H54 (cell line): ENCODE measurements at places on chromosomes 6 and 20.

GRCh38 chr6:158387036-158387435 lies 74.8 kb downstream of the TULP4 start:
- DNase-seq: no peak

DNA sequence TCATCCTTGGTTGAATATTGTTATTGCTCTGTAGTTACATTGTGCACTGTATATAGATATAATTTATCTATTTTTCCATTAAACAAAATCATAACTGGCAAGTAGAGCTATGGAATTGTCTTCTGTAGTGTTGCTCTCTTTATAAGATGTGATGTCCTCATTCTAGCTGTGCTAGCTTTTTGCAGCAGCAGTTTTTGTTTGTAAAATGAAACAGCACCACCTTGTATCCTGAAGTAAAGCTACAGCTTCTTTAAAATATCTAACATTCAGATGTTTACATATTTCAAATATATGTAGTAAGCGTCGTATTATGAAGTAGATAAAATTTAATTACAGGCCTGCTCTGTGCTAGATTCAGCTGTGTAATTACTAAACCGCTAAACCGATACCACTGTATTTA lies 328.8 kb upstream of the MANEA start:
- no peak for DNase-seq

DNA sequence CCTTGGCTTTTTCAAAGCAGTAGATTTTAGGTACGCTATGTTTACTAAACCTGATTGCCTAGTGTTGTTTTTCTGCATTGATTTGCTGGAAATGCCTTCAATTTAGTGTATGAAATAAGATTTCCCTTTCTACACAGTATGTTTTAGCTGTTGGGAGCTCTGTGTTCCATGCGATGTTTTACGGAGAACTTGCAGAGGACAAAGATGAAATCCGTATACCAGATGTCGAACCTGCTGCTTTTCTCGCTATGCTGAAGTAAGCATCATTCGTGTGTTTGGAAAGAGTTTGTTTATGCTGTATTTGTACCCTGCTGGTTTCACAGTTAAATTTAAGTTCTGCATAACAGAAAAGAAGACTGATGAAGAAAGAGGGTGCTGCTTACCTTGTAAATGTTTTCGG lies 1.9 kb downstream of the BTBD3 start:
- no peak for DNase-seq

DNA sequence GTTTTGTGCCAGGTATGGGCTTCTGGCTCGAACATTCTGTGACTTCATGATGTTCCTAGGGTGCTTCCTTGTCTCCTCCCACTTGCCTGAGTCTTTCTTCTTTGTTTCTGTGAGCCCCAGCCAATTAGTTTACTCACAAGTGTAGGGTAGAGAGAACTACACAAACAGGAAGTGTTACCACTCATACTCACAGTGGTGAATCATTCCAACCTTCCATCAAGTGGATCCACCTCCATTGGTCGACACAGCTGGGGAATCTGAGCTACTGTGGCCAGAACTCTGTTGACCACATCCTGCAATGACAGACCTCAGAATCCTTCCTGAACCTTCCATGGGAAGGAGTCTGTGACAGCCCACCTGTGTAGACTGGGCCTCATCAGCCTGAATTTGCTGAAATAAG lies 76.8 kb downstream of the UNC5CL start:
- peak; percentile 59 for DNase-seq

- DNase-seq: no peak
Measured at GRCh38 chr6:315921-316752, 23.9 kb downstream of the DUSP22 start.

- no peak for DNase-seq
Measured at GRCh38 chr6:124203812-124204167, 400.1 kb downstream of the NKAIN2 start.

- DNase-seq: no peak
Measured at GRCh38 chr20:58714923-58715351, 22.3 kb downstream of the NPEPL1 start.

GRCh38 chr20:57919049-57919448 lies 209.2 kb upstream of the PMEPA1 start:
- DNase-seq: no peak

DNA sequence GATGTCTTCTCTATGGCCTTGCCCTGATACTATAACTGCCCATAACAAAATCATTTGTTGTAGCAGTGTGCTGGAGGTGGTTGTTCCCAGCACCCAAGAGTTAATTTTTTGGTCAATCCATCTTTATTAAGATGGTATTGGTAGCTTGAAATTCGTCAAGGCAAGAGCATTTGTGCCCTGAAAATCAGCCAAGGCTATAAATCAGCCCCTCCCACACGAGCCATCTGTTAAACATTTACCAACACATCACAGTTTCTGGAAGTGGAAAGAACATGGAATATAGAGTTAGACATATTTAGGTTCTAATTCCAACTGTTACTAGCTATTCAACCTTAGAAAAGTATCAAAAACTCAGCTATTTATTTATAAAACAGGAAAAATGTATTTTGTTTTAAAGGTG lies 888.4 kb upstream of the GJE1 start:
- no peak for DNase-seq

DNA sequence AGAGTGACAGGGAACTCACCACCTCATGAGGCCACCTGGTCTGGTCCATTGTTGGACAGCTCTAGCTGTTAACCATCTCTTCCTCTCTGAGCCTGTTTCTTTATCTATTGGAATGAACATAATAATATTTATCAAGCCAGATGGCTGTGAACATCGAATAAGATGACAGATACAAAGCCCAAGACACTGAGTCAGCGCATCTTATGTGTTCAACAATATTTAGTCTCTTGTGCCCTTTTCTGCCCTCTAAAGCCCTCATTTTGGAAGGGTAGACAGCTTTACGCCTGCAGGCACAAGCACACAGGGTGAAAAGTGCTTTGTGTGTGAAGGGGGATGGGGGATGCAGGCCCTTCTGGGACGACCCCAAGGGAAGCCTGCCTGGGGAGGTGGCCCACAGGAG lies 164.0 kb downstream of the GRM4 start:
- no peak for DNase-seq

DNA sequence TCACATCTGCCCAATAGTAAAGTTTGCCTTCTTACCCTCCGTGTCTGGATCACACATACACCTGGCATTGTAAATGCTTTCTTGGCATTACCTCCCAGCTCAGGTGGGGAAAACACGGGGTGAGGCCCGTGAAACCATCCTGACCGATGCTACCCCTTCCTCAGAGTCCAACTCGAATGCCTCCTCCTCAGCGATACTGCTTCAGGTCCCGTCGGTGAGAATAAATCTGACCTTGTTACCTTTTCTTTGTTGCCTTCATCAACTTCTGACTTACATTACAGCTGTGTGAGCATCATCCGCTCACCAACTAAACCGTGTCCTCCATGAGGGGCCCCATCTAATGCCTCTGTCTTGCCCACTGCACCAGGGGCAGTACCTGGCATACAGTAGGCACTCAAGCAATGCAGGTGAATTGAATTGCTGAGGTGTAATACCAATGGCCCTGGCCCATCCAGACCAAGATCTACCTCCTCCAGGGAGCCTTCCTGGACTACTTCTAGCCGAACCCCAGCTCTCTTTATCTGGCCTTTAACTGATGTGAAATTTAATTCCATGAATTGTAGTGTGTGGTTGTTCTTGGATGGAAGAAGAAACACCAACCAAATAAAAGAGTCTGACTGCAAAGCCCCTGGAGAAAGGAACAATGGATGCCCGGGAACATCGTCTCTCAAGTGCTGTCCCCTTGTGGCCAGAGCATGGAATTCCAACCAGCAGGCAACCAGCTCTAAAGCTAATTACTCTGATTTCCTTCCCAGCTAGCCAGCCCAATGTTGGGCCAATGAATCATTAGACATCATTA lies 141.5 kb downstream of the ANKRD60 start:
- DNase-seq: peak; percentile 55

DNA sequence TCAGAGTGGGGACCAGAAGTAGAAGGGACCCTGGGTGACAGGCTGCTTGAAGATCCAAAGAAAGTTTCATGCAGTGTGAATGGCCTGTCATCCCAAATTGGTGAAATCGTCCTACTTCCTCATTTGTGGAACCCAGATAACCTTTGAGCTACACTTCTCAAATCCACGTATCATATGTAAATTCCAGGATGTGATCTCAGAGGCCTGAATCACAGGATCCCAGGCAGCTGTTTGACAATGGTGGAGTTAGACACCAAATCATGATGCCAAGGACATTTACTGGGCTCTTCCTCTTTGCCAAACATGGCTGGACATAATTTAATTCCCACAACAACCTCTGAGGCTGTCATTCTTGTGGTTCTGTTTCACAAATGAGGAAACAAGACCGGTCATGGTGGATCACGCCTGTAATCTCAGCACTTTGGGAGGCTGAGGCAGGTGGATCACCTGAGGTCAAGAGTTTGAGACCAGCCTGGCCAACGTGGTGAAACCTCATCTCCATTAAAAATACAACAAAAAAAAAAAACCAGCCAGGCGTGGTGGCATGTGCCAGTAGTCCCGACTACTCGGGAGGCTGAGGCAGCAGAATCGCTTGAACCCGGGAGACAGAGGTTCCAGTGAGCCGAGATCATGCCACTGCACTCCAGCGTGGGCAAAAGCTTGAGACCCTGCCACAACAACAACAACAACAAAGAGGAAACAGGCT lies 39.9 kb upstream of the TTPAL start:
- DNase-seq: no peak

GRCh38 chr6:55895972-55896730 lies 20.8 kb upstream of the BMP5 start:
- no peak for DNase-seq

GRCh38 chr20:59783641-59784010 lies 149.8 kb downstream of the SYCP2 start:
- no peak for DNase-seq

DNA sequence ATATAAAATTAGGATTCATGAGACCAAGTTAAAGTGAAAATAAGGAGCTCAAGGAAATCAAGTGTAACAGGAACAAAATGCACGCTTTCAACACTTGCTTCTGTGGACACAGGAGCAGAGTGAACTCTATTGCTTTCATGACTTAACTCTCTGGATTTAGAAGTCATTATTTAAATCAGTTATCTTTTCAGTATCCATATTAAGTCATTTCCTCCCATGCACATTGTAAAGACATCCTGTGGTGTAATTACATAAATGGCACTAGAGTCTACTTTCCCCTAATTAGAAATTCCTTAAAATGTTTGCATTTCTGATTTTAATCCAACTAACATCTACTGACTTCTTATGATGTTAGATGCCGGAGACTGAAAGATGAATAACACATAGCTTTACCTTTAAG lies 88.0 kb downstream of the INSM1 start:
- no peak for DNase-seq

DNA sequence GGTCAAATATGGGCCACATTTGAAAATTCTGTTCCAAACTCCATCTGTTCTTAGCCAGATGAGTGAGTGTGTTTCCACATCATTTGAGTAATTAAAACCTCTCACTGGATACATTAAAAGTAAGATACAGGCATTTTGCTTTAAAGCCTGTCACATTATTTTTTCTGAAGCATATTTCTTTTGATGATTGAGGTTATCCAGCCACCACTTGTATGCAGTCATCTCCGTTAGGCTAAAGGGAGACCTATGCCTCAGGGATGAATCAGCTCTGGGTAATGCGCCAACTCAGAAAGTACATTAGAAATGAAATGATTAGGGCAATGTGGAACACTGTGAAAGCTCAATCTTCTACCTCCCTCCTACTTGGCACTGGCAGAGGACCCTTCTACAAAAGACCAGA lies 90.7 kb downstream of the SNAP25 start:
- DNase-seq: peak; percentile 37

DNA sequence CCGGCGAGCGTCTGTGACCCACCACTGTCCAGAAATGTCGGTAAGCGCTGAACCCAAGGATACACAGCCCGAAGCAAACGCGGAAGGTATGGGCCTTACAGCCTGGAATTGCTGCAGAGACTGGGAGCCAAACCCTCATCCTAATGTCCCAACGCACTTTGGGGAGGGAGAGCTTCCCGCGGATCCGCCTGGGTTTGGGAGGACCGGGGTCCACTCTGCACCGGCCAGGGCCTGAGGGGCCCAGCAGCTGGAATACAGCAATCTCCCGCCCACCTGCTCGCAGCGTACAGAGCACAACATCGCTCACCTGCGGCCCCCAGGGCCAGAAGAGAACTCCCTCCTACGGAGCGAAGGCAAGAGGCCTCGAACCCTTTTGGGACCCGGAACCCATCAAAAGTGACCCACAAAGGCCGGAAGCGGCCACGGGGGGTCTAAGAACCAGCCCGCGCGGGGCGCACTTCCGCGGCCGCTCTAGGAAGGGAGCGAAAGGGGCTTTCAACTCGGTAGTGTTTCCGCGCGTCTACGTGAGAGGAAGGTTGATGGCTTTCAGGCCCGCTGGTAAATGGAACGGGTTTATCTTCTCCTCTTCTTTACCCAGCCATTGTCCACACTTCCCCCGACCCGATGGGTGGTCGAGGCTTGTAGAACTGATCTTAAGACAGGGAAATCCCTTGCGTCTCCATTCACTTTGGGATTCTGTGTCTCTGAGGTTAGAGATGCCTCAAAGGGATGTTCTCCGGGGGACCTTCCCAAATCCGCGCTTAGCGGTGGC lies at the start of gene ZSCAN12:
ZSCAN12 (minus strand) TSS at position 398 of the 772 bp plus-strand sequence. CDS start 1,342 bp downstream, outside the sequence.
- peak; percentile 43 for DNase-seq

GRCh38 chr6:4088704-4089103 lies 9.8 kb upstream of the FAM217A start:
- DNase-seq: no peak

- DNase-seq: no peak
Measured at GRCh38 chr6:75201021-75201420, 4.8 kb downstream of the COL12A1 start.

DNA sequence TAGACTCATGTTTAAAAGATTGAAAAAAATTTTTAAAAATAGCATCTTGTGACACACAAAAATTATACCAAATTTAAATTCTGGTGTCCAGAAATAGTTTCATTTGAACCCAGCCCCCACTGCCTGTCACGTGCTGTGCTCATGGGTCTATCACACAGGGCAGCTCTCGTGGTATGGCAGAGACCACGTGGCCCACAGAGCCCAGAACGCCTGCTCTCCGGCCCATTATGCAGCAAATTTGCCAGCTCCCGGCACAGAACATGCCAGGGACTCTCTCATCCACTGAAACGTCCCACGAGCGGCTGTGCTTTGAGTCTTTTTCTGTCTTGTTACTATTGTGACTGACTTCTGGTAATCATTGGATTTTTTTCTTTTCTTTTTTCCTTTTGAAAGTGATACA lies 224.3 kb downstream of the TTLL2 start:
- DNase-seq: no peak

- DNase-seq: no peak
Measured at GRCh38 chr6:84424956-84425355, 197.5 kb upstream of the CEP162 start.

DNA sequence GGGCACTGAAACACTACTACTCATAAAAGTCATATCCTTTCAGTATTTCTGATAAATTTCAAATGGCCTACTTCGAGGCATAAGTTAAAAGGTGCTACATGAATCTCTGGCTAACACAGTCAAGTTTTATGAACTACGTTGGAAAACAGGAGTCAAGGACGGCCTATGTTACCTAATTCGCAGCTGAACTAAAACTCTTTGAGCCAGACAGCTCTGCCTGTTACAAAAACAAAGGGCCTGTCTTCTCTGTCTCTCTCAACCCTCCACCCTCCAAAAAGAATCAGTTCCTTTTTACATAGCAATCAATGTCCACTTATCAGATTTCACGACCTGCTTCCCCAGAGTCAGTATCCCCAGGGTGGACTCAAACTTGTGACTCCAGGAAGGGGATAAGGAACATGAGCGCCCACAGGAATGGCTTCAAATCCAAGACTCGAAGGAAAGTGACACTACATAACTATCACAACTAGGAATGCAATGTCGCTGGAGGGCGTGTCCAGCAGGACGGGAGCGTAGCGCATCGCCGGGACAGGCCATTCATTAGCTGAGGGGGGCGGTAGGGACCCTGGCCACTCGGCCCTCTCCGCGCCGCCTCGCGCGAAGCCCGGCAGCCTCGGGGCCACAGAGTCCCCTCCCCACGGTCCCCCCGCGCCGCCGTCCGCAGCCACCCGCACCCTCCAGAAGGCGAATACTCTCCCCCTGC lies 591 bp downstream of the IBTK start:
- DNase-seq: peak; percentile 30
